ENCODE measurements at places on chromosomes 16 and 17.

- no peak for DNase-seq
Measured at GRCh38 chr16:57680842-57681375, 12.8 kb downstream of the ADGRG3 start.

DNA sequence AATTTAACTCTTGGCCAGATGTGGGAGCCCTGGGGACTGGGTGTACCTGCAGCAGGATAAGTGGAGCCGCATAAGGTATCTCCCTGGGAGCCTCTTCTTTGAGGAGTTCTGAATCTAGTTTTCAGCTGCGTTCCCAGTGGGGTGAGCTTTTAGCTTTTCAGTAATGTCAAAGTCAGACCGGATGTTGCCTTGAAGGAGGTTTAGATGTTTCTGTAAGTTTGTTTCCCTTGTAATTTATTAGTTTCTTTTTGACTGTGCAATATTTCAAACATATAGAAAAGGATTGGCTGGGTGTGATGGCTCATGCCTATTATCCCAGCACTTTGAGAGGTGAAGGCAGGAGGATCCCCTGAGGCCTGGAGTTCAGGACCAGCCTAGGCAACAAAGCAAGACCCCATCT is 98.6 kb upstream of the EEF2KMT start:
- DNase-seq = no peak

DNA sequence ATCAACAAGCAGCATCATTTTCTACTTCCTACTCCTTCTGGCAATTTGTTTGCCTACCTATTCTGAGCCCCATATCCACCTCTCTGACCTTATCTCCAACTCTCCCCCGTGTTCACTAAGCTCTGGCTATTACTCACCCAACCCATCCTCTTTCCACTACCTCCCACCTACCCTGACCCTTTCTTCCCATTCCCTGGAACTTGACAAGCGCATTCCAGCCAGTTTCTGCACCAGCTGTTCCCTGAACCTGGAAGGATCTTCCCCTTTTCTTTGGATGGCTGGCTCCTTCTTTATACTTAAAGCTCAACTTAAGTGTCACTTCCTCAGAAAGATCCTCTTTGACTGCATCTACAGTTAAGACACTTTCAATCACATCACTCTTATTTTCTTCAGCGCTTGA is 2.2 kb downstream of the DCUN1D3 start:
- DNase-seq = no peak

DNA sequence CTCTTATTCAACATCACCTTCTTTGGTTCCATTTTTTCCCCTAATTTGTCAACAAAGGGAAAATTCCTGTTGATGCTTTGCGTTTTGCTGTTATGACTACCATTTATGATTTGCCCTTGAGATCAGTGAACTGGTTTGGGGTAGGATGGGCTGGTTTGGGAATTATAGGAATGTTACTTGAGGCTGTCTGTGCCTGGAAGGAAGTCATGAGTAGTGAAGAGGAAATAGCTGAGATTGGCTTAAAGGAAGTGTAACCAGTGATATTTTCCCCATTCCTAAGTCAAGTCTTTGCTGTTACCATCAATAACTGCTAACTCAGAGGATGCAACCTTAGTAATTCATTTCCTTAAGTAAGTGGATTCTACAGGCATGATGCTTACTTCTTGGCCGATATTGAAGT is 179.2 kb downstream of the MAP2K6 start:
- no peak for DNase-seq

DNA sequence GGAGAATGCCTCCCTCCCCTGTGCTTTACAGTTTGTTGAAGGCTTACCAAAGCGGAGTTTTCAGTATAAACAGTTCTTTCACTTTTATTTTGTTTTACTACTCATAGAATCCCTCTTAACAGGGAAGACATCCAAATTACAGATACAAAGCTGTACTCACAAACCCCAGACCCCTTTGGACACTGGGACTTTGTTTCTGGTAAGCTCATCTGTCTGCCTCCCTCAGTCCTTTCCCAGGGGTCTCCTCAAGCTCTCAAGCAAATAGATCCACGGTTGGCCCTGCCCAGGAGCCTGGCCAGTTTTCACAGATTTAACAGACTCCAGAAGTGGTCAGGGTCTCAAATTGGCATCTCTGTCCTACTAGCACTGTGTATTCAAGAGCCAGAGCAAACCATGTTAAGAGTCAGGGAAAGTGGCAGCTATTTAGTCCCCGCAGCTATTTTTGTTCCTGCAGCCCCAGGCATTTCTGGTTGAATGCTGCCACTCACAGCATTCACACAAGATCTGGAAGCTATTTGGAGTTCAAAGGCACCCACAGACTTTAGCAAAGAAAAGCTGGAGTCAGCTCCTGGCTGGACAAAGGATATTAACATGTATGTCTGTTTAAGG is 54.2 kb downstream of the TMEM100 start:
- DNase-seq = no peak

Data from activated naive CD4-positive, alpha-beta T cell treated with anti-CD3 and anti-CD28 coated beads, Interleukin-2, amount 50 U/mL, for 16 hours (primary cell).